ENCODE measurements at places on chromosomes 11 and 22. TPM values are rescaled to one million over a fixed set of nuclear protein-coding genes. Genes with fewer than 3 reads are reported as not detected.

- no peak for DNase-seq
These were observed 172.8 kb upstream of the B3GAT1 start for GRCh38 chr11:134584706-134585445.

GRCh38 chr11:65095974-65096806 is at the start of gene VPS51:
Gene VPS51, plus strand, starts transcription at chr11:65096214. Its CDS starts 37 bp downstream, at chr11:65096251.
- DNase-seq, result peak; percentile 89

GRCh38 chr11:102467080-102467708 is 14.6 kb upstream of the TMEM123 start:
- peak; percentile 95 for DNase-seq

DNA sequence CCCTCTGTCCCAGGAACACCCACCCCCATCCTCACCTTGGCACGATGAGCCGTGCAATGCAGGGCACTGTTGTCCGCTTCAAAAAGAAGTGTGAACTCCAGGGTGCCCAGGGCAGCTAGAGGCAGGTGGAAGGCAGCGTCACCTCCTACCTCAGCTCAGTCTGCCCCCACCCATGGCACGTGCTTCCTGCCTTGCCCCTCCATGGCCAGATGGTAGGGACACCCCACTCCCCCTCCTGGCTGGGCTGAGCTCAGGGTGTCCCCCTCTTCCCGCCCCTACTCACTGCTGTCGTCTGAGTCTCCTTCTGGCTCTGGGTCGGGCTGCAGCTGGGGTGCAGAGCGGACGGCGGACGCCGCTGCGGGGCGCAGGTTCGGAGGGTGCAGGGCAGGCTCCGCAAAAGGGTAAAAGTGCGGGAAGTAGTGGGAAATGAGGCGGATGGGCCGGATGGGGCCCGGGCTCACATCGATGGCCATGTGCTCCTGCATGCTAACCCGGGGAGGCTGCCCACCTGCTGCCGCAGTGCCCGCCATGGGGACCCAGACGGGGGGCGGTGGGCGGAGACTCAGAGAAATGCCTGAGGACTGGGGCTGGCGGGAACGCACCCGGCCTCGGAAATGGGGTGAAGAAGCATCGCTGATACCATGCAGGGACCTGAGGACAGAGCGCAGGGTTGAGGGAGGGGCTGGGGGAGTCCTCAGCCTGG is 9.1 kb downstream of the NDUFV1 start:
- no peak for DNase-seq

- no peak for DNase-seq
These were observed 34.2 kb upstream of the RRM1 start for GRCh38 chr11:4060182-4060923.

DNA sequence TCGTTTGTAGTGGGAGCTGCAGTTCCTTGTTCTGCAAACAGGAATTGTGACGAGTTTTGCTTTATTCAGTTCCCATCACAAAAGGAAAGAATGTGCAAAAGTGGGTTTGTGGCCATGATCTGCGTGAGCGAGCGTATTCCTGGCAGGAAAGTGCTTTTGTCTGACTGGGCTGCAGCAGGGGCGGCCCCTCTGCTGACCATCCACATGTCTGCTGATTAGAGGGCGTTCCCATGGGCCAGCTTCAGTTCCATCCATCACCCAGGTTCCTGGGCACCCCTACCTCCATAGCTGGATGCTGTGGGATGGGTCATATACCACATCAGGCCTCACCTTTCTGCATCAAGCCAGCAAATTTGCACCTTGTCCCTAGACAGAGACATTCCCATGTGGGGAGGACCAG is 28.9 kb upstream of the GAL start:
- DNase-seq, result no peak

GRCh38 chr11:117815262-117815803 is 9.2 kb downstream of the FXYD2 start:
- no peak for DNase-seq

DNA sequence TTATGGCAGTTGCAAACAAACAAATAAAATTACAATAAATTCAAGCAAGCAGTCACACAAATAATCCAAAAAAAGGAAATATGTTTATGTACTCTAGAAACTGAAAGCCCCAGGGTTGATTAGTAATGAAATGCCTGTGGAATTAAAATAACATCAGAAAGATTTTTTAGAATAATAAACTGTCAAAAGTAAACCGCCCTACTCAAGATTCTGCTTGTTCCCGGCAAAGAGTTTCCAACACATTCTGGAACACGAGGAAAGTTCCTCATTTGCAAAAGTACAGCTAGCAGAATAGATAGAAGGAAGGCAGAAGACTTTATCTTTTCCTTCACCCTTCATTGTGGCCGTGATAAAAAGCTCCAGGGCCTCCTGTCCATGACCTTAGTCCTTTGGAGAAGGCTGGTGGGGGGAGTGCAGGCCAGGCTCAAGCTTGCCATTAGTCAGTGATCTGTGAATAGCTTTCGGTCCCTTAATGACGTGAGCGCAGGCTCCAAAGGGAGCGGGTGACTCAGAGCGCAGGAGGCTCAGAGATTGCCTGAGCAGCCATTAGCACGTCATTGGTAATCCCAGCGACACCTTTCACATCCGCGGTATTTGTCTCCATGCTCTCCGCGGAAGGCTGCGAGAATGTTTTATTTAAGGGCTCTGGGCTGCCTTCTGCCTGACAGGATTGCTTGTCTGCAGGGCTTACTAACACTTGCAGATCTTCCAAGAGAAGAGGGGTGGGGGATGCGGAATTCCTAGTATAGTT is 458.3 kb downstream of the METTL15 start:
- DNase-seq, result no peak

- DNase-seq, result no peak
These were observed 100.3 kb upstream of the SLC22A12 start for GRCh38 chr11:64490562-64491216.

DNA sequence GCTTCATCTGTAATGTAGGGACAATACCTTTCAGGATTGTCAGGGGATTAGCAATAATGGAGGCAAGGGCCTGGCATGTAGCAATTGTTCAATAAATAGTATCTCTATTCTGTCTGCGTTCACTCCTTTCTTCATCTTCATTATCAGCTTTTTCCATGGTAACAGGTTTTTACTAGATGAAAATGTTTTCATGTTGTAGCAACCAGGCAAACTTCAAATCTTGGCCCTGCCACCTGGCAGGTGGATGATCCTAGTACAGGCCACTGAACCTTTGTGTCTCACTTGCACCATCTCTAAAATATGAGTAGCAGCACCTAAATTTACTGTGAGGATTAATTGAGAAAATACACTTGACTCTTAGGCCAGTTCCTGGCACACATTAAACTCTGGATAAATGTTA is 83.4 kb downstream of the SWAP70 start:
- no peak for DNase-seq

- no peak for DNase-seq
These were observed 111.1 kb upstream of the TTC12 start for GRCh38 chr11:113203141-113203753.

GRCh38 chr22:31192513-31192912 is 19.6 kb upstream of the LIMK2 start:
- DNase-seq, result peak; percentile 70

GRCh38 chr11:64450168-64450560 is 91.2 kb downstream of the RPS6KA4 start:
- no peak for DNase-seq

GRCh38 chr11:6925636-6926207 is 504 bp upstream of the ZNF215 start:
- peak; percentile 2 for DNase-seq

- DNase-seq, result no peak
These were observed 126.9 kb upstream of the CHORDC1 start for GRCh38 chr11:90349731-90350130.

GRCh38 chr22:28639321-28639720 is 40.3 kb downstream of the TTC28 start:
- DNase-seq, result no peak

- no peak for DNase-seq
These were observed 117.9 kb downstream of the MED15 start for GRCh38 chr22:20625270-20625669.

GRCh38 chr11:63837027-63837688 is 1.8 kb upstream of the MARK2 start:
- DNase-seq, result peak; percentile 81

GRCh38 chr11:126118806-126119205 is 56.1 kb upstream of the CDON start:
- DNase-seq, result peak; percentile 19

DNA sequence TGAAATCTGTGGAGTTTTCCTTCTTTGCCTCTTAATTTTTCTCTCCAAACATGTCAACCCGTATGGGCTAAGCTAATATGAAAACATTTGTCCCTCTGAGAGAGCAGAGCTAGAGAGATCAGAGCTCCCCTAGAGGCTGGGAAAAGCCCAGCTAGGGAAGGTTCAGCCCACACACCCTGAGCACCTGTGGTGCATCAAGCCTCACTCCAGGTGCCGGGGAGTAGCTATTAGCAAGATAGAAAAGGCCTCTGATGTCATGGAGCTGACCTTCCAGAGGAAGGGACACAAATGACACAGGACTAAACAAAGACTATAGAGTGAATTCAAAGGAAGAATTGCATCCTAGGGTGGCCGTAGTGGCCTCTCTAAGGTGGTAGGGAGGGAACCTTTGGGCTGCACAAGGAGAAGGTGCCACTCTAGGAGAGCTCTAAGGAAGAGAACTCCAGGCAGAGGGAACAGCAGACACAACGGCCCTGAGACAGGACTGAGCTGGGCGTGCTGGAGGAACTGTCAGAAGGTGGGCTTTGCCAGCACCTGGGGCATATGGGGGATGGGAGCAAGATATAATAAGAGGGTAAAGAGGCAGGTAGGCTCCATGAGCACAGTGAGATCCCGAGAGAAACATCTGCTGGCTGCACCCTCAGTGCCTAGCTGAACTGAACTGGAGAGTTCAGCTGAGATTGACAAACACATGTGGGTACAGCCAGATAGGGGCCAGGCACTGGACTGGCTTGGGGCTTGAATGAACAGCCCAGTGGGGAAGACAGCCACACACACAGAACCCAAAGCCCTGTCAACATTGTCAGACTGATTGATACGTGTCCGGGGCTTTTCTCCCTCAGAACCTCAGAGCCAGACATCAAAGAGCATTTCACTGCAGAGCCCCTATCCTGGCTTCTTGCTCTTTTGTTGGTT is 65.5 kb upstream of the DRD2 start:
- no peak for DNase-seq

- no peak for DNase-seq
These were observed 78.5 kb downstream of the RPS6KA4 start for GRCh38 chr11:64437426-64437825.

DNA sequence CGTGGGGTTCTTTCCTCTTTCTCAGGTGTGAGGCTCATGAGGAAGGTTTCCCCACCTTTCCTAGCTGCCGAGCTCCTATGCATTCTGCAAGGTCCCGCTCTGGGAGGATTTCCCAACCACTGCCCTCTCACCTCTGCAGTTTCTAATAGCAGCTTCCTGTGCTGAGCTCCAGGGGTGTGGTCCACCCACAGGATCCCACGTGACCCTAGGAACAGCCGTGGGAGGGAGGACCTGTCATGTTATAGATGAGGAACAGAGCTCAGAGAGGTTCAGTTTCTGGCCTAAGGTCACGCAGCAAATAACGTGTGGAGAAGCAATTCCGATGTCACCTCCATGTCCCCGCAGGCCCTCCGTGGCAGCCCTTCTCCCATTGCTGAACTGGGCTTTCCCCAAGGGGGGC is 38.5 kb downstream of the FLRT1 start:
- no peak for DNase-seq

DNA sequence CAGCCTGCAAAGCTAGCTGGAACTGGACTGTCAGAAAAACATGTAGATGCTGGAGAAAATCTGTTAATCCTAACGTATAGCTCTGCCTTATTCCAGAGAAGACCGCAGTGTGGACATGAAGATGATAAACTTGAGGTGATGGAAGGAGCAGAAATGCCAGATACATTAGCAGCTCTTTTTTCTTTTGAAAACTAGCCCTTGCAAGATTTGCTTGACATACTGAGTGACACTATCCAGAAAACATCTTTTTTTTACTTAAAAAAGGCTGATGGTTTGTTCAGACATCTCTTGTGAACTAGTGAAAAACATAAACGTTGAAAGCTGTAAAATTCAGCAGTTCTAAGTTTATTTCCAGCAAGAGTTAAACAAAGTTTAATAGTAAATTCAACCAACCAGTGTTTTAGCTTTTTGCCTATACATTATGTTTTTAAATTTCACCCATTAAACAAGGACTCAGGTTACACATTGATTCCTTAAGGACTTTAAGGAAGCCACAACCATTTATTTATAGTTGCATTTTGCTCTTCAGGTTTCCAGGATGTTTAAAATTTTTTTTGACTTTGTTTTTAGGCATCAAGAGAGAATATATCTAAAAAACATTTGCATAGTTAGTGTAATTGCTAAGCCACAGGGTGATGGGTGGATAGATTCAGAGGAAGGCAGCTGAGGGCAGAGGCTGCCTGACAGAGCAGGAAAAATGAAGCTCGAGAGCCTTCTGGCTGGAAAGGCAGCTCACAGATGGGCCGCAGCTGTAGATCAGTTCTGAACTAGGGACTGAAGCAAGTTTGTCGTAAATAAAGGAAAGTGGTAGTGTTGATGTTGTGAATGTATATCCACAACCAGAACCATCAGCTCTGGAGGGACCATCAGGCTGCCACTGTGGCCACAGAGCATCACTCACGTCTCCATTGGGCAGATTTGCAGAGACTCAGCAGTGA is 9.5 kb downstream of the SNAP29 start:
- no peak for DNase-seq

DNA sequence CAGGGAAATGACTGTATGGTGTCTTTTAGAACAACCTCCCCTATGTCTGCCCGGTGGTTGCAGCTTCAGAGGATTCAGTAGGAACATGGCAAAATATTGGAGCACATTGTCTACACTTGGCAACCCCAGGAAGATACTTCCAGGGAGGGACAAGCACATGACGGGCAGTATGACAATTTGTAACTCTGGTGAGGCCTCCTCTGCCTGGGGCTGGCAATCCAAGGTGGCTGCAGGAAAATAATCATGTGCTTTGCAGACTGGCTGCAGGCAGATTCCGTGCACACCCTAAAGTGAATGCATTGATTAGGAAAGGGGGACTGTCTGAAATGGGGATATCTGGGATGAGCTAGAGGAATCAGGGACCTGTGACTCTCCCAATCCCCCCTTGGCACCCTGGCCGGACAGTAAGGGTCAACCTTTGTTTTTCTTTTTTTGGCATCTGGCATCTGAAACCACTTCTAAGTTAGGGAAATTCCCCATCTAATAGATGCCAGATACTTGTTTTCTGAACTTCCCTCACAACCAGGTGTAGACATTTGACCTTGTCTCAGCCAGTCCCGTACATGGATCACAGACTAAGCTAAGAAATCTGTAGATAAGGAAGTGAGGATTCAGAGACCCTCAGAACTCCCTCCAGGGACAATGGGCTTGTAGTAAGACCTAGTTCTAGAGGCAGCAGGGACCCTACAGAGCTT is 10.5 kb upstream of the PHOX2A start:
- DNase-seq, result no peak

- no peak for DNase-seq
These were observed 43.2 kb downstream of the FLRT1 start for GRCh38 chr11:64078905-64079304.

- DNase-seq, result no peak
These were observed 20.5 kb upstream of the ISX start for GRCh38 chr22:35045451-35045850.

The OR5T1 gene
- total RNA-seq, result not detected

The CHADL gene
- total RNA-seq, result 0.63 TPM

The CHEK1 gene
- 36.5 TPM for total RNA-seq

The PACS1 gene
- total RNA-seq, result 100 TPM

The ARHGAP8 gene
- total RNA-seq, result 114 TPM

The DNAJB7 gene
- not detected for total RNA-seq

The HSPB2 gene
- 0.80 TPM for total RNA-seq

The AMPD3 gene
- total RNA-seq, result 17.4 TPM

The OR52I2 gene
- total RNA-seq, result not detected

The OR8G5 gene
- total RNA-seq, result not detected

The THY1 gene
- total RNA-seq, result not detected

The MOGAT2 gene
- not detected for total RNA-seq

The ADORA2A gene
- 1.8 TPM for total RNA-seq

The RFPL1 gene
- total RNA-seq, result not detected

The RHBDD3 gene
- 17.6 TPM for total RNA-seq

The RNH1 gene
- total RNA-seq, result 104 TPM
